SW480 (cell line): ENCODE measurements at places on chromosomes 11 and 22.

GRCh38 chr11:67996622-67997474 is 7.0 kb downstream of the UNC93B1 start:
- peak; percentile 88 for DNase-seq

- DNase-seq = no peak
These were observed 39.7 kb downstream of the ADAMTS15 start for GRCh38 chr11:130487924-130488815.

- DNase-seq = no peak
These were observed 508.7 kb upstream of the TENM4 start for GRCh38 chr11:79949574-79949973.

DNA sequence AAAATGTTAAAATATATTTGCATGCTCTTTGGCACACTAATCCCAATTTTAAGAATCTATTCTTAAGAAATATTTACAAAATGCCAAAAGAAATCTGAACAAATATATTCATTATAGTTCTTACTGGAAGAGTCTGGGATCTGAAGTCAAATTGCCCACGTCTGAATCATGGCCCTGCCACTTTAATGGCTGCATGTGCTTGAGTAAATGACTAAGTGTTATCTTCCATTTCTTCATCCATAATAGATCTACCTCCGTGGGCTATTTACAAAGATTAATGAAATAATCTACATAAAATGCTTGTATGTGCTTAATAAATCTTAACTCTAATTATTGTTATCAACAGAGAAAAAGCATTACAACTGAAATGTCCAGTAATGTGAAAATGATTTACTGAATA is 24.5 kb upstream of the DKK3 start:
- no peak for DNase-seq

DNA sequence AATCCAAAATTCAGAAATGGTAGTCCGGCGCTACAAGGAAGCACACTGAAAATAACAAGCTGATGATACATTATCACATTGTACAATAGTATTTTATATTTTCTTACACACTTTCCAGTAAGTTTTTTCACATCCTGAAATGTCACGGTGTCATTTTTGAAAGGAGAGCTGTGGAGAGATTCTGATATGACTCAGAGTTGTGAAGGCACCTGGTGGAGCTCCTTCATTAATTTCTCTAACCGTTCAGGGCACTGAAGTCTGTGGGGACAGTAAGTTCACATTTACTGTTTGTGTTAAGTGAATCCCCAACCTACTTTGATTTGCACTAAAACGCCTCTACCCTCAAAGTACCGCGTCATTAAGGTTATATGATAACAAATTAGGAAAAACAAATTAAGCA is 13.3 kb downstream of the LDHAL6A start:
- no peak for DNase-seq
